Type B pancreatic cell (in vitro differentiated cells): ENCODE measurements at places on chromosomes 11 and 22. TPM values are rescaled to one million over a fixed set of nuclear protein-coding genes. Genes with fewer than 3 reads are reported as not detected.

DNA sequence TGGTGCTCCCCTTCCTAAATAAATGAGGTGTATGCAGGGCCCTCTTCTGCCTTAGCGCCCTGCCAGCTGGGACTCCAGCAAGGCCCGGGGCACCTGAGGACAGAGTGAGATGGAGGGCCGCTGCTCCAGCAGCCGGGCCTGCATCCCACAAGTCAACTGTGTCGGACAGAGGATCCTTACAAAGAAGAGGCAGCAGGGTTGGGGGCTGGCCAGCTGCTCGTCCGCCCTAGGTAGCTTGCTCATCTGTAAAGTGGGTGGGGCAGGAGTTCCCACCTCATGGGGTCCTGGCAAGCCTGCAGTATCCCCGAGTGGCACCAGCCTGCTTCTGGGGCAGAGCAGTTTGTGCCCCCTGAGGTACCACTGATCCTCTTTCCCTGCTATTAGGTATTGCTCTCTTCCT, 7.6 kb downstream of the TMEM121B start:
- no peaks in the 10 kb centered on the region for H3K36me3 ChIP-seq
- H3K4me3 ChIP-seq = no peak overlapping the region
- H3K27me3 ChIP-seq = peaks cover 24% of the 10 kb centered on the region
- no peak overlapping the region for H3K27ac ChIP-seq
- no peaks in the 10 kb centered on the region for H3K4me1 ChIP-seq
- DNase-seq = no peak

GRCh38 chr11:79314906-79315689, 125.7 kb downstream of the TENM4 start:
- peaks cover 29% of the 10 kb centered on the region for H3K4me1 ChIP-seq
- no peak overlapping the region for H3K27ac ChIP-seq
- peaks cover 4% of the 10 kb centered on the region for H3K36me3 ChIP-seq
- DNase-seq = no peak

Gene FOLR1
- 2.7 and 6.7 TPM in 2 replicates for total RNA-seq

Gene CHCHD10
- total RNA-seq = 87.2 and 156 TPM in 2 replicates

Gene ANO9
- total RNA-seq = 25.3 and 66.6 TPM in 2 replicates

- H3K4me1 ChIP-seq = peaks cover 26% of the 10 kb centered on the region
- peaks cover 29% of the 10 kb centered on the region for H3K27me3 ChIP-seq
- DNase-seq = no peak
- H3K36me3 ChIP-seq = no peaks in the 10 kb centered on the region
- H3K4me3 ChIP-seq = no peak overlapping the region
These were observed 30.4 kb downstream of the COMMD9 start for GRCh38 chr11:36258730-36259360.
